ENCODE measurements at places on chromosomes 1 and 21.

- no peak for DNase-seq
Measured at GRCh38 chr1:7915826-7916500, 24.7 kb downstream of the TNFRSF9 start.

DNA sequence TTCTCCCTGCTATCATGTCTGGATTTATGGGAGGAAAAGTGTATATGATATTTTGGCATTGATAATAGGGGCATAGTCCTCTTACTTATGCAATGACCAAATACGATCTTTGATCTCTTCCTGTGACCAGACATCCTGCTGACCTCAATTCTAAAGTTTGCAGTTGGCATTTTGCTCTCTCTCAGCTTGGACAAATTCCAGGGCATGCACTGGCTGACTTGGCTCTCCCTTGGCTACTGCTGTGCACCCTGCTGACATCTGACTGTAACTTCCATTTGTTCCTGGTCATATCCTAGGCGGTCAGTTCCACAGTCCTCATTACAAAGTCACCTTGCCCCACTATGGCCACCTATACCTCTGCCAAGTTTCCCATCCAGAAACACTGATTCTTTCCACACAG is 380.7 kb upstream of the NR5A2 start:
- DNase-seq: no peak

DNA sequence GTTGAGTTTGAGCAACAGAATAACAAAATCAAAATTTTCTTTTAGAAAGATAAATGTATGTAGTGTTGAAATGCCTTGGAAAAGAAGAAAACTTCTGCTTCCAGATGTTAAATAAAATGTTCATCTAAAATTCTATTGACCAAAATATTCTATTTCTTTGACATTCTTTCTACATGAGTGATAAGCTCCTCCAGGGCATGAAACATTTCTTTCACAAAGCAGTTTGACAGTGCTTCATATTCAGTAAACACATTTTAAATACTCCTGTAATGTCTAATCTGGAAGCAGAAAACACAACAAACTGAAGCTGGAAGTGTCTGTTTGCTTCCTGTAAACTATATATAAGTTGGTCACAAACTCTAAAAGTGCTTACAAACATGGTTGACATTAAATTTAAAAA is 61.5 kb downstream of the RGS21 start:
- DNase-seq: no peak

DNA sequence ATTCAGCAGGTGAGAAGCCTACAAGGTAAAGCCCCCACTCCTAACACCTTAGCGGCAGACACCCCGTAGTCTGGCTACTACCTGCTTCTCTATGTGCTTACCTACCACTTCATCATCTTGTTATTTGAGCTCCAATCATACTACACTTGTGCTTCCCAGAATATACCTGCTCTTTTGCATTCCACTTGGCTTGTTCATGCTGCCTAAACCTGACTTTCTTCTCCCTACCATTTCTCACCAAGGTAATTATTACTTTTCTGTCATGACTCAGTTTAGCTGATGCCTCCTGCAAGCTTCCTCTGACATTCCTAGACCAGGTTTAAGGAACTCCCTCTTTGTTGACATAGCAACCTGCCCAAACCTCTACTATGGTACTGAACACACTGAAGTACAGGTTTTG is 495.6 kb upstream of the C1orf87 start:
- no peak for DNase-seq

DNA sequence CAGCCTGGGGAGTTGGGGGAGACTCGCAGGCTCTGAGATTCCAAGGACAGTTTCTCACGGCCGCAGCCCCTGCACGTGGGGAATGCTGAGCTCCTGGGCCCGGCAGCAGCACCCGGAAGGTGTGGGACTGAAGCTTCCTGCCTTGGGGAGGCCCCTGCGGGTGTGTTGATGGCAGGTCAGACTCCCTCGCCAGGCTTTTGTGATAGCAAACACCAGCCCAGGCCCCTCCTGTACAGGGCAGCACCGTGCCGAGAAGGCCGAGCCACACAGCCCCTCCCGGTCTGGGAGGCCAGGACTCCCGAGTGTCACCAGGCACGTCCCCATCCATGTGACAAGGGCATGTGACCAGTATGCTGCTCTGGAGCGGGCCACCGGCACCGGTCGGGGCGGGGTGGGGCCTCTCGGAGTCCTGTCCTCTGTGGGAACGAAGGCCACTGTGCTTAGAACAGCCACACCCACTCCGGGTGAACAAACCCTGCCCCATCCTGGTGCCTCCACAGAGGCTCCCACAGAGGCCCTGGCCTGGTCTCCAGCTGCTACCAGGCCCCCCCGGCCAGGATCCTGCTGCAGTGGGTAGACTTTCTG is 31.1 kb upstream of the ARHGEF16 start:
- DNase-seq: no peak

- no peak for DNase-seq
Measured at GRCh38 chr1:7402548-7402850, 368.6 kb upstream of the VAMP3 start.

Data from GM12878 (cell line).